ENCODE measurements at places on chromosomes 5 and 9.

GRCh38 chr5:153555420-153556114, 65.1 kb downstream of the GRIA1 start:
- no peaks in the 10 kb centered on the region for H3K36me3 ChIP-seq
- H3K4me1 ChIP-seq, result no peaks in the 10 kb centered on the region
- no peak for DNase-seq
- H3K4me3 ChIP-seq, result no peak overlapping the region

GRCh38 chr5:178126556-178126955, 4.3 kb upstream of the RMND5B start:
- DNase-seq, result no peak
- no peak overlapping the region for H3K4me3 ChIP-seq
- peaks cover 6% of the 10 kb centered on the region for H3K27me3 ChIP-seq
- no peaks in the 10 kb centered on the region for H3K36me3 ChIP-seq

DNA sequence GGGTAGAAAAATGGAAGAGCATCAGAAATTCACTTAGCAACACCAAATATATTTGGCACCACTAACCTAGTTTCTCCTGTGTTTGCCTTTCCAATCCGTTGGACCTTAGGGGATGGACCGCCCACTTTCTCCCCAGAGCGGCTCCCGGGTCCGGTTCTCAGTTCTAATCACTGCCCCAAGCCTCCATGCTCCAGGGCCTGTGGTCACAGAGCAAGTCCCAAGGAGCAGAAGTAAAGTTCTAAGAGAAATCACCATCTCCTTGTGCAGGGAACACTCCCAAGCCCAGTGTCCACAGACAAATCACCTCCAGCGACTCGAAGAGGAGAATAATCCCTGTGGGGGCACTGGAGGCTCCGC, 728 bp upstream of the SLC1A1 start:
- H3K36me3 ChIP-seq, result no peaks in the 10 kb centered on the region
- H3K27ac ChIP-seq, result no peak overlapping the region
- no peaks in the 10 kb centered on the region for H3K4me1 ChIP-seq
- DNase-seq, result no peak
- H3K27me3 ChIP-seq, result peaks cover 8% of the 10 kb centered on the region
- H3K4me3 ChIP-seq, result no peak overlapping the region

DNA sequence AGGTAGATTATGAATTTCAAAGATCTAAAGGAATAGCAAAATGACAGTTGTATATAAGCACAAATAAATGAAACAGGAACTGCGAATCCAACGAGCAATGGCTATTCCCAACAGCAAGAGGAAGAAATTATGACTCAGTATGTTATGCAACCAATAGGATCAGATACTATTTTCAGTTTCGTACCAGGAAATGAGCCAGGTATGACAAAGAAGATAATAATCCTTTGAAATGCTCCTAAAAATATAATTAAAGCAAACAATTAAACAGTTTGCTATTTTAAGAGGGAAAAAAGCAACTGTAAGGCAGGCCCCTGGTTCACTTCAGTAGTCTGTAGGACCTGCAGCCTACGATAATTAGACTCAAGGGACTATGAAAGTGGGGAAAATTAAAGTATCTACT, 58.9 kb downstream of the AUH start:
- peak; percentile 12 for DNase-seq
- no peak overlapping the region for H3K4me3 ChIP-seq
- peaks cover 8% of the 10 kb centered on the region for H3K4me1 ChIP-seq
- H3K27ac ChIP-seq, result no peak overlapping the region
- no peaks in the 10 kb centered on the region for H3K27me3 ChIP-seq
- H3K36me3 ChIP-seq, result peaks cover 10% of the 10 kb centered on the region

GRCh38 chr5:56589481-56589860, 225.9 kb upstream of the MAP3K1 start:
- H3K27me3 ChIP-seq, result peaks cover 4% of the 10 kb centered on the region
- H3K4me1 ChIP-seq, result peaks cover 10% of the 10 kb centered on the region
- DNase-seq, result no peak
- H3K4me3 ChIP-seq, result no peak overlapping the region
- H3K27ac ChIP-seq, result no peak overlapping the region

GRCh38 chr5:88396000-88396535, 127.4 kb upstream of the TMEM161B start:
- no peak overlapping the region for H3K4me3 ChIP-seq
- H3K36me3 ChIP-seq, result no peaks in the 10 kb centered on the region
- H3K27me3 ChIP-seq, result no peaks in the 10 kb centered on the region
- no peaks in the 10 kb centered on the region for H3K4me1 ChIP-seq
- no peak for DNase-seq

DNA sequence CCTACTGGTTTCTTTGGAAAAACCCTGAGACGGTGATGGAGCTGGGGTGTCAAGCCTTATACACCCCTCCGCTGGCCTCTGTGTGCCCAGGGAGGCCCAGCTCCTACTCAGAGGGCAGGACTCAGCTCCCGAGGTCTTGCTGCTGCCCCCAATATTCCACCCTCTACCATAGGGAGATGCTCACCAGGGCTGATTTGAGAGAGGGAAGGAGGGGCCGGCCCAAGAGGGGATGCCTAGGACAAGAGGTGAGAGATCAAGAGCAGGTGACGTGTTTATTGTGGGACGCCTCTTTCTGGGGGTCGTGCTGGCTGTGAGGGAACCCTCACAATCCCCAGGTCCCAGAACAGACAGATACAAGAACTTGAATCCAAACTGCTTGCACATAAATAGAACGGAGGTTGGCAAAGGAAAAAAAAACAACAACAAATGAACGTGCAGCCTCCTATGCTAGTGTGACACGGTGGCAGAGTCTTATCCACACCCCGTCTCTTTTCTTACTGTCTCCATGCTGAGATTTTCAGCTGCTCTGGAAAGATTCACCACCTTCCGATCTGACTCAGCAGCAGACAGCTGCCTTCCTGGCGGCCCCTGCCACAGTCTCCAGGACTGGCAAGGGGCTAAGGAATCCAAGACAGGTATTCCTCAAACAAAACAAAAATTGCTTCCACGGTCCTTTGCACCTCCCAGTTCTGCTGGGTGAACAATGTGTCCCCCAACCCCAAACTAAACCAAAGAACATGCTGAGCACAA, 22.3 kb downstream of the FABP6 start:
- H3K27me3 ChIP-seq, result no peaks in the 10 kb centered on the region
- H3K36me3 ChIP-seq, result peaks cover 2% of the 10 kb centered on the region
- no peaks in the 10 kb centered on the region for H3K4me1 ChIP-seq
- DNase-seq, result no peak
- H3K27ac ChIP-seq, result no peak overlapping the region

DNA sequence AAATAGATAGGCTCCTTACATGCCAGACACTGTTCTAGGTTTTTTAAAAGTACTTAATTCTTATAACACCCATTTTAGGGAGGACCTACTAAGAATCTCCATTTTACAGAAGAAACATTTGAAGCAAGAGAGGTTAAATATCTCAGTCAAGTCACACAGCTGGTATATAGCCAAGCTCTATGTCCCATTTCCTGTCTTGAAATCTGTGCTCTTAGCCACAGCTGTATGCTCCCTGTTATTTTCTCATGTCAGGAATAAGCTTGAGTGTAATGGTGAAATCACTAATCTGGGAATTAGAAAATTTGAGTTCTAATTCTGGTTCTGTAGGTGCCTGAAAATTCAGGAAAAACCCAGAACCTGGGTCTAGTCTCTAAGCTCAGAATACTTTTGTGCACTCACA, 208.7 kb downstream of the BRINP1 start:
- H3K27me3 ChIP-seq, result no peaks in the 10 kb centered on the region
- H3K36me3 ChIP-seq, result no peaks in the 10 kb centered on the region
- H3K4me1 ChIP-seq, result no peaks in the 10 kb centered on the region
- DNase-seq, result no peak
- no peak overlapping the region for H3K27ac ChIP-seq

DNA sequence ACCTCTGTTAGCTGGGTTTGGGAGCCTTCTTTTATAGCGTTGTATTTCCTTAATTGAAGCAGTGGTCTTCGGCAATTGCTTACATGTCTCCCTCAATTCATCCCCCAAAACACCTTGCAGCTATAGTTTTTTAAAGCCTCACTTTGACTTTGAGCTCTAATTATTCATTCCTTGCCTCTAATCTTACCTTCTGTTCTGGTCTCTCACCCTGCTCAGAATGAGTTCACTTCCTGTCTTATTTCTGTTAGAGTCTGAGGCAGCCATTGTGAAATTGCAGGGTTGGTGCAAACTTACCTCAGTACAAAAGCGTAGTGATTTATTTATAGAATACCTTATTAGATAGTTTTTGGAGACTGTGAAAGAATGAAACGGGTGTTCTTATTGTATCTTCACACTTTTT, 35.0 kb downstream of the AOPEP start:
- no peaks in the 10 kb centered on the region for H3K27me3 ChIP-seq
- H3K27ac ChIP-seq, result no peak overlapping the region
- no peak for DNase-seq
- peaks cover 19% of the 10 kb centered on the region for H3K36me3 ChIP-seq

GRCh38 chr5:81247441-81247972, 14.4 kb downstream of the CKMT2 start:
- H3K4me1 ChIP-seq, result no peaks in the 10 kb centered on the region
- no peaks in the 10 kb centered on the region for H3K36me3 ChIP-seq
- no peak overlapping the region for H3K27ac ChIP-seq
- no peak overlapping the region for H3K4me3 ChIP-seq
- DNase-seq, result no peak
